ENCODE measurements at places on chromosomes 13 and 19.

GRCh38 chr13:46373623-46374022 lies 13.4 kb downstream of the RUBCNL start:
- no peak for DNase-seq

- no peak for DNase-seq
These were observed 11.5 kb downstream of the EPN1 start for GRCh38 chr19:55686311-55687050.

DNA sequence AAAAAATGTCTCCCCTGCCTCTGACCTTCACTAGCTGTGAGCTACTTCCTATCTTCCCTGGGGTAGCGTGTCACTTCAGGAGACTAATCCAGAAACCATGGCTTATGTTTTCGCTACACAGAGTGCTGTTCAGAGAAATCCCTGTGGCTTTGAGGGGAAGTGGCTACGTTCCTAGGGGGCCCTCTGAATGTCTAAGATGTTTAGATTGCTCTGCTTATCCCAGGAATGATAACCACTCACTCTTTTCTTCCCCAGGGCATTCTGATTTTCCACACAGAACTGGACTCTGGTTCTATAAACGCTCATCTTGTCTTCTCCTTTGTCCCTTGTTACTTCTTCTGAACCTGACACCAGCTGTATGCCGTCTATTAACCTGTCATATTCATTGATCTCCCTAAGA lies 572.5 kb downstream of the OLFM4 start:
- no peak for DNase-seq

DNA sequence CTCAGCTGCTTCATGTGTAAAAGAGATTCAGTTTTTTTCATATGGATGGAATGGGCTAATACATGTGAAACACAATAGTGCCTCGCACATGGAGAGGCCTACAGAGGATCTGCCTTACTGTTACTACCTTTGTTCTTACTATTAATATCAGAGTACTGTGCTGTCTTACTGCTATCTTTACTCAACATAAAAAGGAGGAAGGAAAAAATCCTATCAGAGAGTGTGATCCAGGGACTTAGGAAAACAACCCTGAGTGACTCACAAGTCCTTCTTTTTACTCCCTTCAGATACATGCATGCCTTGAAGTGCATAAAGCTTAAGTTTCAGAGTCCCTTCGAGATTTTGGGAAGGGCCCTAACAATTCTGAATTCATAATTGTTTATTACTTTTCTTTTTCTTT lies 136.8 kb downstream of the TBC1D4 start:
- DNase-seq, result no peak

DNA sequence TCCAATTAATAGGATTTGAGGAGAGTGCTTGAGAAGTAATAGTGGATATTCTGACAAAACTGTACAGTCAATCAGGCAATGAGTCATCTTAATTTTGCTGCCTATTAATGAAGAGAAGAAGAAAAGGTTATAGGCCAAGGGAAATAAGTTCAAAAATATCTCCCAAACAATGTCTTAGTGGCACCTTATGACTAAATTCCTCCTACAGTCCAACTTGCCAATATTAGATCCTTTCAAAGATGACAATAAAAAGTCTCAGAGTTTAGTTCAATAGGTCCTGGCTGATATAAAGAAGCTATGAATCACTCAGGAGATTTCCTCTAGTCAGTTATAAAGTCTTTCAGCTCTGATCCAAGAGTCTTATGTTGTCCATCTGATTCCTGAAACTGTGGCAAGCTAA lies 27.9 kb downstream of the UGGT2 start:
- no peak for DNase-seq

DNA sequence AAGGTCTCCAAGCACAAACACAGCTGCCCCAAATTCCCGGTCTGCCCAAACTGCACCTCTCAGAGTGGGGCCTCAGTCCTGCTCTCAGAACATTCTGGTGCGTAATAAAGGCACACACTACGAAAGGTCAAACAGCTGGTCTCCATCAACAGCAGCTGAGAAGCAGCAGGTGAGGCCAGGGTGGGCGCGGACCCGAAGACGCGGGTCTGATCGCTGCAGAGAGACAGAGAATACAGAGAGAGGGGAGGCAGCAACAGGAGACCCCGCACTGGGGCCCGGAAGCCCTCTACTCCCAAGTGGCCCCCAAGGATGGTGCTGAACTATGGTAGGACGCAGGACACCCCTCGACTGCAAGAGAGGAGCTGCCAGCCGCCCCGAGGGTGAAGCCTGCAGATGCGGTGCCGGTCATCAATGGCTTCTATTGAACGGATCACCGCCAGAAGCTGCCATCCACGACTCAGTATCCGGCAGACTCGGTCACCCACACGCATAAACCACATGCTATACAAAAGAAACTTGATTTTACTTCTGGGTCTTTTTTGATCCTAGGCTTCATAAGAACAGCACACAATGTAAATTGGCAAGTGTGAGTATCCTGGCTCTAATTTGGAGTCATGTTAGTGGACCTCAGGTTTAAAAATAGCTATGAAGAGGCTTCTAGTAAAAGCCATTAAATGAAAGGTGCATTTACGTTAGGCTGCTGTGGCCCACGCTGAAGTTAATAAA lies 33.4 kb downstream of the STK24 start:
- no peak for DNase-seq

- DNase-seq, result no peak
These were observed 419.4 kb upstream of the MIR17HG start for GRCh38 chr13:90928109-90928508.

DNA sequence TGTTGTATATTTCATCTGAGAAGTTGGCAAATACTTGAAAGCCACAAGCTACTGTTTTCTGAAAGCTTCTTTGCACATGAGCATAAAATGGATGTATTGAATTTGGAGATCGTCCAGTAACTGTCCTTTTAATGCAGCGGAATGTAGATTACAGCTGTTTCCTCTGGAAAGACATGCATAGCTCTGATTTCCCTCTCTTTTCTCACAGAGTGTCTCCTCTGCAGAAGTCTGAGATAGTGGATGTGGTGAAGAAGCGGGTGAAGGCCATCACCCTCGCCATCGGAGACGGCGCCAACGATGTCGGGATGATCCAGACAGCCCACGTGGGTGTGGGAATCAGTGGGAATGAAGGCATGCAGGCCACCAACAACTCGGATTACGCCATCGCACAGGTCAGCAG lies 283.0 kb downstream of the SHISA2 start:
- DNase-seq, result no peak

DNA sequence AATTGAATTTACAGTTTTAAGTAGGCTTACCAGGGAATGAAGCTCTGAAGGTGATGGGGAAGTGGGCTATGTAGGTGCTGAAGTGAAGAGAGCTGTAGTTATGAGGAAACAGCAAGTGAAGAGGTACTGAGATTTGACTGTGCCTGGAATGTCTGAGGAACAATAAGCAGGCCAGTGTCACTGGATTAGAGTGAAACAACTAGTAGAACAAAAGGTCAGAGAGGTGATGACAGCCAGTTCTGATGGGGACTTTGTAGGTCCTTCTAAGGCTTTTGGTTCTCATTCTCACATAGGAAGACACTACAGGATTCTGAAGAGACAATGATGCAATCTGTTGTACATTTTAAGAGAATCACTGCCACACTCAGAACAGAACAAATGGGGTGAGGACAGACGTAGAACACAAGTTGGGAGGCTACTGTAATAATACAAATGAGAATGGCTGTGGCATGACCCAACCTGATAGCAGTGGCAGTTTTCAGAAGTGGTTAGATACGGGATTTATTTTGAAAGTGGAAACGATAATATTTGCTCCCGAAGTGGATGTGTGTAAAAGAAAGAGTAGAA lies 130.8 kb downstream of the MYCBP2 start:
- DNase-seq, result no peak

GRCh38 chr13:73902296-73902695 lies 231.9 kb downstream of the KLF12 start:
- no peak for DNase-seq
